SJSA1 (cell line): ENCODE measurements at places on chromosomes 2 and 18. TPM values are rescaled to one million over a fixed set of nuclear protein-coding genes. Genes with fewer than 3 reads are reported as not detected.

DNA sequence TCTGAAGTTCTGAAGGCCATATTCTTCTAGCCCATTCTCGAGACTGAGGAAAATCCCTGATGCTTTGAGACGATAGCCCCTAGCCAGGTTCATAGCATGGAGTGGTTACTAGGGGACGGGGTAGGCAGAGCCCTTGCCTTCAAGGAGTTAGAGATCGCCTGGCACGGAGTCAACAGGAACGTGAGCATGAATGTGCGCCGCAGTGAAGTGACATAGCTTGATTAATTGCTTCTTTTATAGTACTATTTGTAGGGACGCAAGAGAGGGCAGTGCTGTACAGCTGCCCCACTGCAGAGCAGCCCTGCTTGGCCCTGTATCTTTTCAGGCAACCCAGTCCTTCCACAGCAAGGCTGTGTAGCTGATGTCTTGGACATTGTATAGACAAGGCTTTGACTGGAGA lies 26.2 kb downstream of the HRH4 start:
- no peak for DNase-seq

- no peak for DNase-seq
These were observed 74.1 kb downstream of the OSBPL6 start for GRCh38 chr2:178268435-178268834.

DNA sequence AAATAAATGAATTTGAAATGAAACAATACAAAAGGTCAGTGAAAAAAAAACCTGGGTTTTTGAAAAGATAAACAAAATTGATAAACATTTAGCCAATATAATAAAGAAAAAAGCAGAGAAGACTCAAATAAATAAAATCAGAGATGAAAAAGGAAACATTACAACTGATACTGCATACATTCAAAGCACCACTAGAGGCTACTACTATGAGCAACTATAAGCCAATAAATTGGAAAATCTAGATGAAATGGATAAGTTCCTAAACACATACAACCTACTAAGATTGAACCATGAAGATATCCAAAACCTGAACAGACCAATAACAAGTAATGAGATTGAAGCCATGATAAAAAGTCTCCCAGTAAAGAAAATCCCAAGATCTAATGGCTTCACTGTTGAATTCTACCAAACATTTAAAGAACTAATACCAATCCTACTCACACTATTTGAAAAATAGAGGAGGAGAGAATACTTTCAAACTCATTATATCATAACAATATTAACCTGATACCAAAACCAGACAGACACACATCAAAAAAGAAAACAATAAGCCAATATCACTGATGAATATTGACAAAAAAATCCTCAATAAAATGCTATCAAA lies 80.8 kb upstream of the CERS6 start:
- DNase-seq, result no peak

DNA sequence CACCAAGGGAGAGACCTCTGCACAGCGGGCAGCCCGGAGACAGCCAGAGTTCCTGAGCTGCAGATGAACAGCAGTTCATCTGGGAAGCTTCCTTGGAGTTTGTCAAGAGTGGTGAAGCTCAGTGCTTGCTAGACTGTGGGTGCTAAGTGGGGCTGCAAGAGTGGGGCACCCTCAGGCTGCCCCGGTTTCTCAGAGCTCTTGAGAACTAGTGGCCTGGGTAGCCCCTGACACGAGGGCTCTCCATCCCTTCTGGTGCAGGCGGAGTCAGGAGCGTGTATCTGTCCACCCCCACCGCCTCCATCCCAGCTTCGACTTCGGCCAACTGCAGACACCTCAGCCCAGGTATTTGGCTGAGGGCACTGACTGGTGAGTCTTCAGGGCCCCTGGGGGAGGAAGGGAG lies 222.0 kb downstream of the LOXHD1 start:
- no peak for DNase-seq

SPATA3 gene
- not detected in 2 replicates for total RNA-seq

DNA sequence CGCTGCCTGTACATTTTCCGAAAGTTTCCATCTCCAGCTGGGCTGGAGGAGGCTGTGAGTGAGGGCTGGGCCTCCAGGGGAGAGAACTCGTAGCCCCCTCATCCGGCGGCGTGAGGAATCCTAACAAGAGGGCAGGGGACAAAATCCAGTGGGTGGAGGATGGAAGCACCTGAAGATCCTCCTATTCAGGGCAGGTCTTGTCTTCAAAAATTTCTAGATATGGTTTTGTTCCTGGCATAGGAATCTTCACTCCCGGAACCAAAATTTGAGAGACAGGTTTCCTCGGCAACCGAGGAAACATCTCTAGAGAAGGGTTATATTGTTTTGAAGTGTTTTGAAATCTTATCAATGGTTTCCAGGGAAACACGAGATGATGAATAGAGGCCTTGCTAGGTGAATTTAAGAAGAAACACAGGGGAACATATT lies 136.7 kb downstream of the SH3BP4 start:
- DNase-seq, result no peak

- DNase-seq, result no peak
These were observed 142.6 kb downstream of the MGAT5 start for GRCh38 chr2:134396493-134396892.

GRCh38 chr18:24504401-24504800 lies 44.0 kb downstream of the HRH4 start:
- DNase-seq, result no peak

- no peak for DNase-seq
These were observed 11.3 kb downstream of the KCTD18 start for GRCh38 chr2:200498402-200499162.

- DNase-seq, result no peak
These were observed 624 bp upstream of the MAP4K3 start for GRCh38 chr2:39437522-39438296.

- DNase-seq, result no peak
These were observed 1.7 kb upstream of the RTTN start for GRCh38 chr18:70207181-70207580.

UBE2F gene
- total RNA-seq, result 63.0 and 100 TPM in 2 replicates

DNA sequence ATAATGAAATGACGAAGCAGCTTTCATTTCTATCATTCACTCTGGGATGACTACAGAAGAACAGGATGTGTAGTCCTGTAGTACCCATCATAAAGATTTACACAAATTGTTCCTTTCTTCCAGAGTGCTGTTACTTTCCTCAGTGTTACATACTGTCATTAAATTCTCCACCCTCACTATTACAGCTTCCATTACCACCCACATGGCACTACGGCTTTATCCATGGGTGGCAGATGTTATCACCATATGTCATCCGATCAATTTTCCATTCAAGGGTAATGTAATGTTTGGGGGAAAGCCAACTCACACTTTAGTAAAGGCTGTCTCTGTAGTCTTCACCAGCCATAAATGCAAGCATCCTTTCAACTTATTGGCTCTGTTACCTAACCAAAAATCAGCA lies 7.1 kb upstream of the CSRNP3 start:
- DNase-seq, result no peak

- DNase-seq, result no peak
These were observed 139.1 kb downstream of the VAPA start for GRCh38 chr18:10052871-10053270.

DNA sequence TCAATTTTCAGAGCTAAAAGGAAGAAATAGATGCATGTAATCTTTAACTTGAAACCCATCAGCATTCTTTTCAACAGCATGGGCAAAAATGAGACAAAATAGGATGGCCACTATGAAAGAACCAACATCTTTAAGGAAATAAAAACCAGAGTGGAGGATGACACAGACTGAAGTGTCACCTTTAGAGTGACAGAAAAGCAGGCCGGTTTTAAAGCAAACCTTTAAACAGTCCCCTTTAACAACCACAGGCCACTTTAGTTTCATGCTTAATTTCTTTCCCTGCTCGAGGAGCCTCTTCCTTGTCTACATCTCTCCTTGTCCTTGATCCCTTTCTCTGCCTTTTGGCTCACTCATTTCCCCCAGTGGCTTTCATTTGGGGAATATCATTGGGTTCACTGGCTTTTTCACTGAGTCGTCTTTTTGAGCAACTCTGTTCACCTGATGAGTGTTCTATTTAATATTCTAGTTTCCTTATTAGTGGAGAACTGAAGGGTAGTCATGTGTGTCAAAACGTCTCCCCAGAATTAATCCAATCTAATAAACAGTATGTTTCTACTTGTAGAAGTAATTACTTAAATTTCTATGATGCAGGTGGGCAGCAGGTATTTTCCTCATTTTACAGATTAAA lies 72.5 kb downstream of the DOCK10 start:
- no peak for DNase-seq

DNA sequence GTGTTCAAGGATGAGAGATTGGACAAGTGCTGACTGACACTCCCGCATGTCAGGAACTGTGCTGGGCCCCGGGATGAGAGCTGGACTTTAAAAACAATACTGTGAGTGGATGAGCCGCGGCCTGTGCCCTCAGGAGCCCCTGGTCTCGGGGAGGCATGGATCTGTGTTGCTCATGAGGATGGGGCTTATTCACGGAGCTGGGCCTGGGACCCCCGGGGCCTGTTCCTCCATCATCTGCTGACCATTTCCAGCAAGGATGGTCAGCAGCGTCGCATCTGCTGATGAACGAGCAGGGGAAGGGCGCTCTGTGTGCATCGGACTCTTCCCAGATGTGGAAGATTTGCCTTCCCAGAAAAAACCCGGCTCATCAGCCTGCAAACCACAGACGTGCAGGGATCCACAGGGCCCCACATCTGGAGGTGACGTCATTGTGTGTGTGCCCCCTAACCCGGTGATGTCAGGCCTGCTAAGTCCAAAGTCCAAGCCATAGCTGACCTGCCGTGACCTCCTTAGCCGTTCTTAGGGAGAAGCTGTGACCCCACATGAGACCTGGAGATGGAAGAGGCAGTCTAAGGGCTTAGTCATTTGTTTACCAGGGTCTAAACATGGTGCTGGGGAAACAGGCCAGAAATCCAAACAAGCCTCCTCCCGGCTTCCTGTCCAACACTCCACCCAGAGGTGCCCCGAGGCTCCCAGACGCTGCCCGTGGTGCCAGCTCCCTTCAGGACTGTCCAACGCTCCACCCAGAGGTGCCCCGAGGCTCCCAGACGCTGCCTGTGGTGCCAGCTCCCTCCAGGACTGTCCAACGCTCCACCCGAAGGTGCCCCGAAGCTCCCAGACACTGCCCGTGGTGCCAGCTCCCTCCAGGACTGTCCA lies 143.9 kb downstream of the PXDN start:
- peak; percentile 75 for DNase-seq
